ENCODE measurements at places on chromosomes 1 and 21.

- DNase-seq, result no peak
Observed at GRCh38 chr21:41805038-41805437, 38.2 kb upstream of the RIPK4 start.

GRCh38 chr21:38729754-38730379, 75.9 kb upstream of the ETS2 start:
- no peak for DNase-seq

- no peak for DNase-seq
Observed at GRCh38 chr1:62572476-62572875, 24.8 kb upstream of the ANGPTL3 start.

DNA sequence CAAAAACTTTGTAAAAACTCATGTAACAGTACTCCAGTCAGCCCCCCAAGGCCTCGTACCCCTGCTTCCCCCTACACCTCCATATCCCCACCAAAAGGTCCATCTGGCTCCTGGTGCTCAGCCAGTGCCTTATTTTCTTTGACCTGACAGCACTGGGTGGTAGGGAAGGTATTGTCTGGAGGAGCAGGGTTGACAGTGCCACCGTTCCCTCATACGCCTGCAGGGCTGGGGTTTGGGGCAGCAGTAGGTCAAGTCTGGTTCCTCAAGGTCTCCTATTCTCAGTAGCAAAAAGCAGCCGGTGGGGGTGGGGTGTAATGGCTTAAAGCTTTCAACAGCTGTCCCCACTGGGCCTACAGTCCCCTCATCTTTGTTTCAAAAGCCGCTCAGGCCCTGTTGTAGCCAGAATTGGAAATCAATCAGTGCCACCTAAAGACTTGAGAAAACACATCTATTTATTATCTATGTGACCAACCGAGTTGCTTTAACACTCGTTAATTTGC, 25.3 kb upstream of the TTF2 start:
- no peak for DNase-seq

GRCh38 chr1:159077120-159077961, 775 bp upstream of the AIM2 start:
- DNase-seq, result peak; percentile 95

- no peak for DNase-seq
Observed at GRCh38 chr21:16678429-16679160, 834.2 kb upstream of the CXADR start.

- no peak for DNase-seq
Observed at GRCh38 chr1:204569478-204569877, 53.3 kb downstream of the MDM4 start.

DNA sequence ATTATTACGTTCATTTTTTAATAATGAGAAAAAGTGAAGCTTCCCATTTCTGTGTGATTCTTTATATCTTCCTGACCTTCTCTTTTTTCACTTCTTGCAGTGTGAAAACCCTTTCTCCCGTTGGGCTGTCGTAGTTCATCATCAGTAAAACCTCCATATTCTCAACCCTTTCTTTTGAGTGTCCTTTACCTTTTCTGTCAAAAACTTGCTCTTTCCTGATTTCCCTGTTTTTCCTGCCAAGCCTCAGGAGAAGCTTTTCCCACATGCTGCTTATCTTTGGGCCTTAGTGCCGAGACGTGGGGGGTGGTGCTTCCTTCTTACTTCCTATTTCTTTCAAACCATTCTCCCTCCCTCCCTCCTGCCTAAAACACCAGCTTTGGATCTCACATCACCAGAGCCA, 46.1 kb downstream of the UCK2 start:
- DNase-seq, result no peak

GRCh38 chr1:235411489-235412486, 44.6 kb downstream of the TBCE start:
- no peak for DNase-seq

DNA sequence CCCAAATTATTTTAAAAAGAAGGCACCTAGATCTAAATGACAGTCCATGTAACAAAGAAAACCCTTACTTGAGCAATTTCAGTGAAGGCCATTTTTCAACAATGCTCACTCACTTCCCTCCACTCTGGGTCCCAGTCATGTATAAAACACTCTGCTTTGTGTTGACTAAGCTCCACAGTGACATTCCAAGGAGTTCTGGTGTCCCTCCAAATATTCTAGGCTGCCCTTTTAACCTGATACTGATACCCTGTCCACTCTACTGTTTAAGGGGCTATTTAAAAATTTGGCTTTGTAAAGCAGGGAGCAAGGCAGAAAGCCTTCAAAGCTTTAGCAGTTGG, 73.6 kb downstream of the GNG12 start:
- DNase-seq, result no peak

GRCh38 chr1:99352821-99353220, 88.5 kb downstream of the PLPPR4 start:
- no peak for DNase-seq

Data from stimulated activated CD4-positive, alpha-beta T cell treated with anti-CD3 and anti-CD28 coated beads, Interleukin-1b, Interleukin-23, amount 100 ng/mL, for 4 hours (primary cell).